ENCODE measurements at places on chromosomes 1 and 21. TPM values are rescaled to one million over a fixed set of nuclear protein-coding genes. Genes with fewer than 3 reads are reported as not detected.
A peak's percentile ranks its signal among the peaks of the same experiment; 100 is the strongest.

Gene OR2L8
- total RNA-seq: 0.09 TPM

Gene LCE2B
- not detected for total RNA-seq

Gene POFUT2
- 7.4 TPM for total RNA-seq

Gene ESPN
- 61.5 TPM for total RNA-seq

Gene PTPRU
- 15.1 TPM for total RNA-seq

Gene S100A14
- 1.7 TPM for total RNA-seq

Gene SLC9C2
- total RNA-seq: not detected

DNA sequence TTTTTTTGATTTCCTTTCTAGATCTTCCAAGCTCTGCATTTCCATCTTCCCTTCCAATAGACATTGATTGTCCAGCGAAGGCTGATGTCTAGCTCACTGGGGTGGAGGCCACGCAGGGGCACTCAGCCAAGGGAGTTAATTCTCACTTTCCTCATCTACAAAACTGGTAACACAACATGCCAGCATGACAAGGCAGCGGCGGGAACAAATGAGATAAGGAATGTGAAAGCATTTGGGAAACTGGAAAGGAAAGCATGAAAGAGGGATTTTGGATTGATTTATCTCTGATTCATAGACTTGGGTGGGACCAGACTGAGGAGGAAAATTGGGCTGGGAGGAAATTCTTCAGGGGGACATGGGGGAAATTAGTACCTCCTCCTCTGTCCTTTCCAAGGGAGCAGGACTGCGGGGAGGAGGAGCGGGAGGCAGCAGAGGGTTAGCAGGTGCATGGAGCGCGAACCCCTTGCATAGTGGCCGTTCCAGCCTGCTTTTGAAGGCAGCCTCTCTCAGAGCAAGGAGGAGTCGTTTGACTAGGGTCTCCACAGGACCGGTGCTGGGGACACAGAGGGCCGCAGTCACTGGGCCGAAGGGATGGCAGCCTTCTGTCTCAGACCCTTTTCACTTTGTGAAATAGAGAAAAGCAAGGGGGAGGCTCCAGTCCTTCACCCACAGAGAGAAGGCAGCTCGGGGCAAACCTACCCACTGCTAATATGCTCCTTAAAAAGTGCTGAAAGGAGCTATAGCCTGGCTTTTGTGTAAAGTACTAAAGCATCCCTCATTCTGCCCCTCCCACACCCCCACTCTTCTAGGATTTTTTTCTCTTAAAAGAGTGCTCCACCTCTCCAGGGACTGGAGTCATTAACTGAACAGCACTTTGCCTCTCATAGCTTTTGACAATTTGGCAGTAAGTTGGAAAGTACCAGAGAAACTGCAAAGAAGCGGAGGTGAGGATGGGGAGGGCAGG is 89.2 kb downstream of the PLXNA2 start:
- no peak overlapping the region for H3K27ac ChIP-seq
- no peaks in the 10 kb centered on the region for H3K27me3 ChIP-seq
- DNase-seq: no peak

DNA sequence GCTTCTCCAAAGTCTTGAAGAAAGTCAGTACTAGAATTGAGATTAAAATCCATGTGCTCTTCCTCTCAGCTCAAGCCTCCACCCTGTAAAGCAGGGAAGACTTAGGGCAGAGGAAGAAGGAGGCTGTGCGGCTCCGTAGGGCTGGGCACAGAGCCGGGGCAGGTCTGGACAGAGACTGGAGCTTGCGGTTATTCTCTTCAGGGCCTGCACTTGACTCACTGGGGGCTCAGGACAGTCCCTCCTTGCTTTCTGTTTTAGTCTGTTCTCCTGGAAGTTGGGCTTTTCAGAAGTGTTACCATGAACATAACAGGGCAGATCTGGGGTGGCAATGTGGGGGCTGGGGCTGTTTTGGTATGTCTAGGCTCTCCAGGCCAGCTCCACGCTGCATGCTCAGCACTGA is 21.6 kb upstream of the TRABD2B start:
- DNase-seq: no peak
- H3K4me1 ChIP-seq: no peaks in the 10 kb centered on the region
- H3K27me3 ChIP-seq: no peaks in the 10 kb centered on the region
- no peak overlapping the region for H3K27ac ChIP-seq
- no peak overlapping the region for H3K4me3 ChIP-seq

DNA sequence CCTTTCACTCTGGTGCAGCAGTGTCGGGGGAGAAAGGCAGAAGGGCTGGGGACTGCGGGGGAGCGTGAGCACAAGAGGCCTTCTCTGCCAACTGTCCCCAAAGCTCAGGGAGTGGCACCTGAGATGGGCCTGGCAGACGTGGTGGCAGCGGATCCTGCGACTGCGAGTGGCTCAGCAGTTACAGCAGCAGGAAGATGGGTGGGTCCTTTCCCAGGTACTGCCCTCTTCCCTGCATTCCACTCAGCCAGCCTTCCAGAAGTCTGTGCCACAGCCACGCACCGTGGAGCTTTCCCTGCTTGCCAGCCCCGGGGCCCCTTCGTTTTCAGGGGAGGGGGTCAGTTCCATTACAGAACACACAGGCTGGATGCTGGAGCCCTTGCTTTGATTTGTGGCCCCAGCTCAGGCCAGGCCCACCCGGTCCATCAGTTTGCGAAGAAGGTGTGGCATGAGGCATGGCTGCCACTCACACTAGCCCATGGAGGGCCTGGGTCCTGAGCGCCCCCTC is 17.2 kb downstream of the MTHFR start:
- H3K36me3 ChIP-seq: peaks cover 5% of the 10 kb centered on the region
- no peaks in the 10 kb centered on the region for H3K27me3 ChIP-seq
- DNase-seq: no peak
- peak overlapping the region; percentile 62 for H3K27ac ChIP-seq
- peaks cover 21% of the 10 kb centered on the region for H3K4me1 ChIP-seq

DNA sequence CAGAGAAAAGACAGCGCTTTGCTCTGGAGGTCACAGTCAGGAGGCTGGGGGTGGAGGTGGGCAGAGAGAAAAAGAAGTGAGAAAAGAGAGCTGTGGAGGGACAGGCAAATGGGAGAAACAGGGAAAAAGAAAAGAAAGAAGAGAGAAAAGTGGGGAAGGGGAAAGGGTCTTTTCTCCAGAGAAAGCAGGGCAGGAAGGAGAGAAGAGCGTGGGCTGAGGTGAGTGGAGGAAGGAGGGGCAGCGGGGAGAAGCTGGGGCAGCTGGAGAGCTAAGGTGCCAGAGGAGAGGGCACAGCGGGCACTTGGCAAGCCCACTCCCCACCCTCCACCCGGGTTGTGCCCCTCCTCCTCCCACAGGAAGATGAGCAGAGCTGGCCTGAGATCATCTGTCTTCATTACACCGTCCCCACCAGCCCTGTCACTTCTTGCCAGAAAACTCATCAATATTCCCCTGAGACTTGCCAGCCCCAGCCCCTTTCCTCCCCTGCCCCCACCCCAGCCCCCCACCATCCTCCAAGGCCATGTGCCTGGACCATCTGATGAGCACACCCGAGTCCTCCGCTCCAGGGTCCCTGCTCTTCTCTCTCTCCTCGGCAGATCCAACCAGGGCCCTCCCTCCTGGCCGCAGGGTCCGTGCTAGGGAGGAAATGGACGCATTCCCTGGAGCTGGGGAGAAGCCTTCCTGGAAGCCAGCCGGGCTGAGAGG is 17.0 kb upstream of the BLACAT1 start:
- no peaks in the 10 kb centered on the region for H3K4me1 ChIP-seq
- H3K36me3 ChIP-seq: no peaks in the 10 kb centered on the region
- peaks cover 2% of the 10 kb centered on the region for H3K27me3 ChIP-seq
- DNase-seq: no peak
- H3K4me3 ChIP-seq: no peak overlapping the region

DNA sequence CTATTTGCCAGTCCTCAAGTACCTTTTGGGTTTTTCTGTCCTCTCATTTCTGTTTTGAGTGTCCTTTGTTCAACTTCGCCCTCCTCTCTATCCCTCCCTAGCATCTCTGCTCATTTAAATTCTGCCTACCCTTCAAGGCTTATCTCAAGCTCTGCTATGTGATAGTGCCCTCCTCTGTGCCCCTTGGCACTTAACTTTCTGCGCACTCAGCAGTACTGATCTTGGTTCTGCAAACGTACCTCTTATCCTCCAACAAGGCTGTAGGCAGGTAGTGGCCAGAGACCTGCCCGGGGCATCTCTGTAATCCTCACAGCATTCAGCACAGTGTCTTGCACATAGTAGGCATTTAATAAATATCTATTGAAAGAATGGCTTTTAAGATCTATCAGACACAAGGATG is 5.3 kb upstream of the IL20 start:
- H3K4me1 ChIP-seq: peaks cover 2% of the 10 kb centered on the region
- H3K27me3 ChIP-seq: no peaks in the 10 kb centered on the region
- no peak overlapping the region for H3K27ac ChIP-seq
- no peak overlapping the region for H3K4me3 ChIP-seq
- DNase-seq: no peak
- no peaks in the 10 kb centered on the region for H3K36me3 ChIP-seq

DNA sequence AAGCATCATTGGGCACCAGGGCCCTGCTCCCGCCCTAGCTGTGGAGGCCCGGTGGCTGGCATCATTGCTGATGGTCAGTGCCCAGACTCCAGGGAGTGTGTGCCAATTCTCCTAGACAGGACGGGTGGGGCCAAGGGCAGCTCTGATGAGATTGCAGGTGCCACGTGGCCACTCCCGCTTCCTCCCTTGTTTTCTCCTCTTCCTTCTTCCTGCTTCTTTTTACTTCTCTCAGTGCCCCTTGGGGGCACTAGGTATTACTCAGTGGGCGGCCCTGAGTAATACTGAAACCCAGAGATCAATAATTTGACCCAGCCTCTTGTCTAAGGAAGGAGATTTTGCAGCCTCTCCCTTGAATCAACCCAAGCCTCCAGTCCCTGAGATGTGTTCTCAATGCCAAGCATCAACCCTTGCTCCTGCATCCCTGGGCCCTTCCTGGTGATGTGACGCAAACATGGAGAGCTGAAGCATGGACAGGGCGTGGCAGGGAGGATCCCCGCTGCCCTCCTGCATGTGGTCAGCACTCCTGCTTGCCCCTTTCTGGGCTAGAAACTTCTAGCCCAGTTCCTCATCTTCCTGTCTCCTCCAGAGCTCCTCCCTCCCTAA is 32.4 kb downstream of the CDK18 start:
- H3K27ac ChIP-seq: no peak overlapping the region
- no peaks in the 10 kb centered on the region for H3K36me3 ChIP-seq
- H3K4me3 ChIP-seq: no peak overlapping the region
- H3K27me3 ChIP-seq: no peaks in the 10 kb centered on the region

DNA sequence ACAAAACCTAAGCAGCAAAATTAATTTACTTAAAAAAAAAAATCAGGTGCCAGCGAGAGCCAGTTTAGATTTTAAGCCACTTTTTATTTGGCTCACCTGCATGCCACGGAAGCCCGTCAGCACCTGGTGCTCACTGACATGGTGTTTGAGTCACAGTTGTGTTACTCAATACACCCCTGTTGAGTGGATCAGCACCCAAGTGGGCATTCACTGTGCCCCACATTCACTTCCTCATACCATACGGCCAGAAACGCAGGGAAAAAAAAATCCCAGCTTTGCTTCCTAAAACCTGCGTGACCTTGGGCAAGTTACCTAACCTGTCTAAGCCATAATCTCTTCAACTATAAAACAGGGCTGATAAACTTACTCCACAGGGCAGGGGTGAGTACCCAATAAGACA is 42.8 kb upstream of the SIM2 start:
- no peaks in the 10 kb centered on the region for H3K36me3 ChIP-seq
- no peaks in the 10 kb centered on the region for H3K4me1 ChIP-seq
- H3K4me3 ChIP-seq: no peak overlapping the region
- no peaks in the 10 kb centered on the region for H3K27me3 ChIP-seq

GRCh38 chr21:46637952-46638746 is 2.7 kb downstream of the PRMT2 start:
- no peaks in the 10 kb centered on the region for H3K36me3 ChIP-seq
- H3K4me1 ChIP-seq: peaks cover 5% of the 10 kb centered on the region
- DNase-seq: no peak
- no peaks in the 10 kb centered on the region for H3K27me3 ChIP-seq

DNA sequence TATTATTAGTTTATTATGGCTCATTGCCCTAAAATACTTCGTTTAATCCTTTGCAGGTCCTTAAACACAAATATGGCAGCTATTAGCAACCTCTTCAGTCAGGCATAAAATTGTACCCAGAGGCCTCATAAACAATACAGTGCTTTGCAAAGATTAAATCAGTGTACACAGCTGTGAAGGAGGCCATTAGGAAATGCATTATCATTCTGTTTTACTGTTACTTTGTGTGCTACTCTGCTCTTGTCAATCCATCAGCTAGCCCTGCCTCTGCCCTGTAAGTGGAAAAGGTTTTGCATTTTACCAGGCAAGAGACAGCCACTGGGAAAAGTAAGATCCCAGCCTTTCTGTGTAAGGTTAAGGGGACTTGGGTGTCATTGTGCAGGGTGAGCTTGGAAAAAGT is 415.7 kb upstream of the DAB1 start:
- no peak for DNase-seq
- no peak overlapping the region for H3K27ac ChIP-seq
- H3K36me3 ChIP-seq: no peaks in the 10 kb centered on the region
- H3K4me1 ChIP-seq: no peaks in the 10 kb centered on the region
- no peaks in the 10 kb centered on the region for H3K27me3 ChIP-seq
- H3K4me3 ChIP-seq: no peak overlapping the region

- no peaks in the 10 kb centered on the region for H3K36me3 ChIP-seq
- no peak overlapping the region for H3K27ac ChIP-seq
- no peak overlapping the region for H3K4me3 ChIP-seq
- DNase-seq: no peak
- no peaks in the 10 kb centered on the region for H3K4me1 ChIP-seq
Measured at GRCh38 chr1:227915564-227916553, 31.9 kb downstream of the WNT9A start.

DNA sequence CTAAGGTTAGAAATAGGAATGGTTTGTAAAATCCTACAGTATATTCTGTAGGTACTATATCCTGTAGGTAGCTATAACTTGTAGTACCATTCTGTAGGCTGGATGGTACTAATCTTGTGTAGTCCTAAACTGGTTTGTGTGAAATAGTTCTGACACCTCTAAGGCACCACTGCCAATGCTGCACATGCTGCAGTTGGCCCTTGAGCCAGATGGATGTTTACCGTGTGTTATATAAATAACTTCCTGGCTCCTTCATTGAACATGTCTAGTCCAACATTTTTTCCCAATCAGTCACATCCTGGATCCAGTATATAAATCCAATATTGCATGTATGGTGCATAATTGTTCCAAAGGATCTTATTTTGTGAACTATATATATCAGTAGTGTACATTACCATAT is 89.5 kb upstream of the GNG4 start:
- DNase-seq: no peak
- no peak overlapping the region for H3K4me3 ChIP-seq
- peaks cover 1% of the 10 kb centered on the region for H3K4me1 ChIP-seq

GRCh38 chr1:240244968-240245628 is 153.4 kb downstream of the FMN2 start:
- no peaks in the 10 kb centered on the region for H3K36me3 ChIP-seq
- peaks cover 4% of the 10 kb centered on the region for H3K27me3 ChIP-seq
- no peak overlapping the region for H3K4me3 ChIP-seq
- H3K4me1 ChIP-seq: no peaks in the 10 kb centered on the region
- H3K27ac ChIP-seq: no peak overlapping the region

- DNase-seq: no peak
- no peaks in the 10 kb centered on the region for H3K36me3 ChIP-seq
- no peaks in the 10 kb centered on the region for H3K27me3 ChIP-seq
- no peaks in the 10 kb centered on the region for H3K4me1 ChIP-seq
- no peak overlapping the region for H3K4me3 ChIP-seq
Measured at GRCh38 chr21:21713651-21714180, 715.5 kb downstream of the NCAM2 start.
